ENCODE measurements at places on chromosomes 3 and 15.

DNA sequence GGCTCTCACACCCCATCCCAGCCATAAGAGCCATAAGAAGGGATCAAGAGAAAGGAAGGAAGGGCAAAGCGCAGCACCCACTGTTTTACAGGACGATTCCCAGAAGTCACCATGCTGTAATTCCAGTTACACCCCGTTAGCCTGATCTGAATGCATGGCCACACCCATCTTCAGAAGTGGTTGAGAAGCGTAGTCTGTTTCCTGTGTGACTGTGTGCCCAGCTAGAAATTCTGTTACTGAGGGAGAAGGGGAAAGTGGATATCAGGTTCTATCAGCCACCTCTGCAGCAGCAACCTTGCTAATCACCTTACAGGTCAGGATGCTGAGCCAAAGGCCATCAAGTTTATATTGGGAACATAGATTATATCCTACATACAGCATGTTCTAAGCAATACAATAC is 260.0 kb downstream of the ABHD5 start:
- DNase-seq, result no peak
- H3K36me3 ChIP-seq, result no peaks in the 10 kb centered on the region
- H3K4me3 ChIP-seq, result no peak overlapping the region
- H3K4me1 ChIP-seq, result no peaks in the 10 kb centered on the region
- no peak overlapping the region for H3K27ac ChIP-seq

GRCh38 chr3:72462595-72463011 is 385.6 kb downstream of the SHQ1 start:
- H3K4me1 ChIP-seq, result 0 out of 2 replicates have a peak, but pooled peaks cover 4% of the 10 kb centered on the region
- no peak overlapping the region for H3K4me3 ChIP-seq
- no peak for DNase-seq
- H3K36me3 ChIP-seq, result no peaks in the 10 kb centered on the region
- H3K27ac ChIP-seq, result no peak overlapping the region
- no peaks in the 10 kb centered on the region for H3K27me3 ChIP-seq

GRCh38 chr3:111579495-111579894 is 15.7 kb downstream of the ZBED2 start:
- DNase-seq, result no peak
- H3K27ac ChIP-seq, result no peak overlapping the region
- no peak overlapping the region for H3K4me3 ChIP-seq

- H3K4me3 ChIP-seq, result no peak overlapping the region
- H3K27me3 ChIP-seq, result no peaks in the 10 kb centered on the region
These were observed 202.7 kb downstream of the TNIK start for GRCh38 chr3:171257251-171258203.

- H3K36me3 ChIP-seq, result no peaks in the 10 kb centered on the region
- peak; percentile 85 for DNase-seq
- H3K27ac ChIP-seq, result no peak overlapping the region
These were observed 716 bp downstream of the CPEB1 start for GRCh38 chr15:82646250-82647044.

- 0 out of 2 replicates have a peak, but pooled peaks cover 3% of the 10 kb centered on the region for H3K4me1 ChIP-seq
- no peak overlapping the region for H3K27ac ChIP-seq
- peaks cover 54% of the 10 kb centered on the region for H3K27me3 ChIP-seq
- no peaks in the 10 kb centered on the region for H3K36me3 ChIP-seq
- no peak overlapping the region for H3K4me3 ChIP-seq
These were observed 2.7 kb downstream of the ARPP21 start for GRCh38 chr3:35641920-35642527.

- DNase-seq, result no peak
- H3K36me3 ChIP-seq, result no peaks in the 10 kb centered on the region
- H3K27ac ChIP-seq, result no peak overlapping the region
- H3K4me3 ChIP-seq, result no peak overlapping the region
- H3K4me1 ChIP-seq, result no peaks in the 10 kb centered on the region
These were observed 45.2 kb downstream of the CNTN6 start for GRCh38 chr3:1138036-1138435.

GRCh38 chr15:79218588-79219200 is 63.8 kb upstream of the ANKRD34C start:
- H3K4me1 ChIP-seq, result no peaks in the 10 kb centered on the region
- H3K4me3 ChIP-seq, result no peak overlapping the region
- no peaks in the 10 kb centered on the region for H3K36me3 ChIP-seq
- H3K27ac ChIP-seq, result no peak overlapping the region
- peak; percentile 32 for DNase-seq

- no peak overlapping the region for H3K27ac ChIP-seq
- DNase-seq, result no peak
- no peaks in the 10 kb centered on the region for H3K36me3 ChIP-seq
- no peak overlapping the region for H3K4me3 ChIP-seq
- no peaks in the 10 kb centered on the region for H3K27me3 ChIP-seq
These were observed 40.8 kb downstream of the MRAS start for GRCh38 chr3:138389144-138389601.

GRCh38 chr3:23811185-23811527 is 5.4 kb downstream of the UBE2E1 start:
- peak overlapping the region; percentile 77 for H3K4me3 ChIP-seq
- H3K27ac ChIP-seq, result 0 out of 2 replicates have a peak overlapping the region, but pooled peaks have one; percentile 53
- H3K36me3 ChIP-seq, result 0 out of 2 replicates have a peak, but pooled peaks cover 3% of the 10 kb centered on the region
- peaks cover 34% of the 10 kb centered on the region for H3K4me1 ChIP-seq
- no peaks in the 10 kb centered on the region for H3K27me3 ChIP-seq

DNA sequence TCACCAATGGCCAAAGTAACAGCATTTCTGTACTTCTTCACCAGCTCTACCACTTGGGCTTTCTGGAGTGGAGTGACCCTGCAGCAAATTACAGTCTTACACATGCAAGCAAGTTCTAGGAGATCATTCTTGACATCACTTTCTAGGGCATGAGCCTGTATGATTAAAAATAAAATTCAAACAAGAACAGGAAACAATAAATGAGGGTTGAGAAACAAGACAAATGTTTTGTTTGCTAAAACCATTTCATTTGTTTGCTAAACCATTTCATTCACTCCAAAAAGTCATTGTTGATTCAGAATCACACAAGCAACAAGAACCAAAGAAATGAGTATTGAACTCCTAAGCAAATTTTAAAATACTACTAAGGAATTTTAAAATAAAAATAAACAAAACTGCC is 220.9 kb downstream of the ATP8B4 start:
- H3K4me1 ChIP-seq, result peaks cover 27% of the 10 kb centered on the region
- no peak overlapping the region for H3K27ac ChIP-seq
- DNase-seq, result no peak
- no peaks in the 10 kb centered on the region for H3K36me3 ChIP-seq
- H3K4me3 ChIP-seq, result no peak overlapping the region

DNA sequence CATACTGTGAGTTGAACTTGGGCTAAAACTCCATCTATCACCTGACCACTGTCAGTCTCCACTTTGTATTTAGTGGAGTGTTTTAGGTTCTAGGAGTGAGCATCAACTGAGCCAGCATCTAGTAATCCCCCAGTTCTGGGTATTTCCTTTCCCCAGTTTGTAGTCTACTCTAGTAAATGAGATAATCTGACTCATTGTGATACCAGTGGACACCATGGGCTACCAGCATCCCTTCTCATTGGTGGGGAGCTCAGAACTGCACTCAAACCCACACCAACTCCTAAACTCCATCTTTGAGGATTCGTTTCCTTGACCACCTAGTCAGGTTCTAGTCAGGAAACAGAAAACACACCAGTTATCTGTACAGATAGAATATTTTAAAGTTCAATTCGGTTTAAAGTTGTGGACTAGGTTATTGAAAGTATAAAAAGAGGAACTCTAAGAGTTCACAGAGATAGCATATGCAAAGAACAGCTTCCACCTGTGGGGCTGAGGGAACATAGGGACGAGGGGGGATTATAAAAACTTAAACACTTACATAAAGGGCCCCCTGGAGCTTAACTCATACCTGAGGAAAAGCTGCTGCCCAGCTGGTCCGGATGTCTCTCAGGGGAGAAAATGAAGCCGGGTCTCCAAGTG is 36.0 kb downstream of the LEO1 start:
- H3K4me3 ChIP-seq, result no peak overlapping the region
- peak overlapping the region; percentile 18 for H3K27ac ChIP-seq

- DNase-seq, result no peak
- no peaks in the 10 kb centered on the region for H3K27me3 ChIP-seq
- no peak overlapping the region for H3K27ac ChIP-seq
- H3K36me3 ChIP-seq, result no peaks in the 10 kb centered on the region
- no peaks in the 10 kb centered on the region for H3K4me1 ChIP-seq
- H3K4me3 ChIP-seq, result no peak overlapping the region
These were observed 126.0 kb upstream of the MITF start for GRCh38 chr3:69613286-69613685.

DNA sequence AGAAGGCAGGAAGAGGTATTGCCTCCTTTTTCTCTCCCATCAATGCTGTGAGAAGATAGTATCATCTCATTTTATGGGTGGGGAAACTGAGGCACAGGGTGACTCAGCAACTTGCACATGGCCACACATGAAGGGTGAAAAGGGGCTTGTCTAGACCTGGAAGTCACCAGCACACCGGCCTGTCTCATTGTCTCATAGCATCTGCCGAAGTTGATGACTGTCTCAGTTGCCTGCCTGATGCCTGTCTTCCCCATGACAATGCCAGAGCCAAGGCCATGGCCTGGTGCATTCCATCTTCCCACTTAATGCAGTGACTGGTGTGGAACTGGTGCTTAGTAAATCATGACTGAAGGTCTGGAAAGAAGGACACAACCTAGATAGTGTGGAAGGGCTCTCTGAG is 27.9 kb upstream of the PRR23E start:
- no peak overlapping the region for H3K4me3 ChIP-seq
- no peaks in the 10 kb centered on the region for H3K4me1 ChIP-seq
- no peaks in the 10 kb centered on the region for H3K36me3 ChIP-seq
- H3K27ac ChIP-seq, result no peak overlapping the region
- no peaks in the 10 kb centered on the region for H3K27me3 ChIP-seq

GRCh38 chr15:93929375-93930094 is 301.8 kb upstream of the MCTP2 start:
- no peaks in the 10 kb centered on the region for H3K27me3 ChIP-seq
- peak; percentile 14 for DNase-seq
- H3K36me3 ChIP-seq, result no peaks in the 10 kb centered on the region
- no peak overlapping the region for H3K4me3 ChIP-seq
- no peaks in the 10 kb centered on the region for H3K4me1 ChIP-seq
